T follicular helper cell (primary cell): ENCODE measurements at places on chromosomes 11 and 22.

- DNase-seq = no peak
Measured at GRCh38 chr22:25697181-25697664, 44.8 kb upstream of the MYO18B start.

GRCh38 chr11:21268036-21268435, 598.6 kb downstream of the NELL1 start:
- no peak for DNase-seq

DNA sequence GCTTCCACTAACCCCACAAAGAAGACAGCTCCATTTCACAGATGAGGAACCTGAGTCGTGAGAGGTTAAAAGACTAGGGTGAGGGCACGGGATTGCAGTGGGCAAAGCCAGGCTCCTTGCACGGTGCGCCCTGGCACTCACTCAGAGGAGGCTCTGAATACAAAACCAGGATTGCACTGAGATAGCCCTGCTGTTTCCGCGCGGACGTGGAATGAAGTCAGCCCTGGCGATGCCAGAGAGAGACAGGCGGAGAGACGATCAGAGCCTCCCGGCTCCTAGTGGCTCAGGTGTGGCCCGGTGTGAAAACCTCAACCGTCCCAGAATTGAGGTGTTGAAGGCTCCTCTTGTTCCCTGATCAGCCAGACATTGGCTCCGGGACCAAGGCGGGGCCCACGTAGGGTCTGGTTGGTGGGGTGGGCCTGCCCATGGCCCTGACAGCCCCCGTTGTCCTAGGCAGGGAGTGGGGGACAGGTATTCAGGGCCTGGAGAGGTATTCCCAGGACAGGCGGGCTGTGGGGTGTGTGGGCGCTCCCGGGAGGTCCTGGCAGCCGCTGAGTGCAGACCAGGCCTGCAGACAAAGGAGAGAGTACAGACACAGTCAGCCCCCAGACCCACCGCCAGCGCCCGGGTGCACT, 43.1 kb upstream of the LINC01488 start:
- DNase-seq = no peak

- no peak for DNase-seq
Measured at GRCh38 chr11:76598426-76598839, 72.1 kb downstream of the LRRC32 start.

DNA sequence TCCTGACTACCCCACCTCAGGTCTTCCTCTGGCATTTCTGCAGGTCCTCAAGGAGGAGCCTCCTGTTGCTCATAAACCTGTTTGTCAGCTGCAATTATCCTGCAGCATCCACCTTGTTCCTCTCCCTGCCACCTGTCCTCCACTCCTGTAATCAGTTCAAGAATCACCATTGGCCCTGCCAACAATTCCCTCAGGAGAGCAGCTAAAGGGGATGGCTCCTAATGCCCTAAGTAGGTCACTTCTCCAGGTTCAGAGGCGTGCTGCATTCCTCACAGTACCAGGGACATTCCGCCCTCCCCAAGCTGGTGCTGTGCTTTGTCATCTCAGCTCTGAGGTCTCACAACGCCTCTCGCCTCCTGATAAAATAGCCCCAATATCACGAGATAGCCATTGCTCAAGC, 2.1 kb downstream of the CLDN25 start:
- no peak for DNase-seq

- no peak for DNase-seq
Measured at GRCh38 chr11:2135018-2135569, 4.1 kb downstream of the IGF2 start.

GRCh38 chr11:33953289-33953688, 61.4 kb upstream of the LMO2 start:
- DNase-seq = no peak

DNA sequence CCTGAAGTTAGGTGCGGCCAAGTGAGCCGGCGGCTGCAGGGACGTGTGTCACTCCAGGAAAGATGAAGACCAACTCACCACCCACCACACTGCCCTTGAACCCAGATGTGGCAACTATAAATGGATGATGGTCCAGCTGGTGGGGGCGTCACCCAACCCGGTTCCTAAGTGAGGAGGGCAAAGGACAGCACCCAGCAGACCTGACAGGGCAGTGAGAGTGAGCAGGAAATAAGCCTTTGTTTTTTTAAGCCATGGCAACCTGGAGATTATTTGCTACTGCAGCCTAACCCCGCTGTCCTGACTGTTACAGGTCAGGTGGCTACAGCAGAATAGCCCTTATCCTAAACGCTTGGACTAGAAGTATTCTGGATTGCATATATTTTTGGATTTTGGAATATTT, 228.9 kb downstream of the CTTN start:
- no peak for DNase-seq

- DNase-seq = no peak
Measured at GRCh38 chr11:14645985-14646900, 2.6 kb downstream of the PDE3B start.

DNA sequence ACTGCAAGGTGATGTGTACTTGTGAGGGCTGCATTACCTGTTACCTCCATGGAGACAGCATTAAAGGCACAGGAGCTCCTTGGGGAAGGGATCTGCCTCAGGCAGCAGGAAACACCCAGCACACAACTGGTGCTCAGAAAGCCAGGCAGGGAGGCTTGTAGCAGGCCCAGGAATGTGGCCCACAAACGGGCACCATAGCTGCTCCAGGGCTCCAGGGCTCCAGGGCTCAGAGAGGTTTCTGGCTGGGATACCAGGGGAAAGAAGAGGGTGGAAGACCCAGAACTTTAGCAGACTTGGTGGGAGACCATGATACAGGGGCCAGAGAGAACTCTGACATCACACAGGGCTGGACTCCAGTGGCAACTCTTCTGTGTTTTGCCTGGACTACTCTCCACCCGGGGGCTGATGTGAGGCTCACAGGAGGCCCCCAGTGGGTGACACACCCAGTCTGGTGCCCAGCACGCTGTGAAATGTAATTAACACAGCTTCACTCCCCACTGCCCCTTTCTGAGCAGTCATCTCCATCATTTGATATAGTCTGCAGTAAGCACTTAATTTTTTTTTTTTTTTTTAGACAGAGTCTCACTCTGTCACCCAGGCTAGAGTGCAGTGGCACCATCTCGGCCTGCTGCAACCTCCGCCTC, 14.7 kb upstream of the SULT4A1 start:
- DNase-seq = no peak

- no peak for DNase-seq
Measured at GRCh38 chr11:127338380-127339259, 338.1 kb upstream of the KIRREL3 start.

GRCh38 chr11:46564459-46564858, 29.4 kb downstream of the AMBRA1 start:
- no peak for DNase-seq

DNA sequence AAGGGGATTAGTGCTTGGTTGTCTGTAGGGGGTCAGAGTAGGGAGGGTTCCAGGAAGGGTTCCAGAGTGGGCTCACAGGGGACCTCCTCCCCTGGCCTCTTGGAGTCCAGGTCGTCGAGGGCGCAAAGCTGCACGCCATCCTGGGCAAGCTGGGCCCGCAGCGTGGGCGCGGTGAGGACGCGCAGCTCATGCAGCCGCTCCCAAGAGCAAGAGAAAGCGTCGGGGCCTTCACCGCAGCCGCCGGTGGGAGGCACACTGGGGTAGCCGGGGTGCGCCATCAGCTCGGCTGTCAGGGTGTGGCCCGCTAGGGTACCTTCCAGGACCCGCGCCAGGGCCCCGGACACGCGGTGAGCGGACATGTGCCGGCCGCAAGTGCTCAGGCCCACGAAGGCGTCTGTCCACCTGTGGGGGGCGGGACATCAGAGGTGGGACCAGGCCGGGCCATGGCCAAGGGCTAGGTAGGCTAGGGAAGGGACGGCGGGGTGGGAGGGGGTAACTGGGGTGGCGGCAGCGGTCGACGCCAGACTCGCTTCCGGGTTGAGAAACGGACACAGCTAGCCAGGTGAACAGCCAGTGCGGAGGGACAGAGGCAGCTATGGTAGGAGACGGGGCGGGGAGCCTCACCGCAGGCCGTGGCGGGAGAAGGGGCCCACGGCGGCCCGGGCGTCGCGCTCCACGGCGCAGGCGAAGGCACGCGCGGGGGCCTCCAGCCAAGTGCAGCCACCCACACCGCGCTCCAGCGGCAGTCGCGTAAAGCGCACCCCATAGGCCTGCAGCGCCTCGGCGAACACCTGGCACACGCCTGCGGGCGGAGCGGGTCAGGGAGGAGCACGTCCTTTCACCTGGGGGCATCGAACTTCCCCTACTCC, 1.2 kb downstream of the YDJC start:
- DNase-seq = no peak

DNA sequence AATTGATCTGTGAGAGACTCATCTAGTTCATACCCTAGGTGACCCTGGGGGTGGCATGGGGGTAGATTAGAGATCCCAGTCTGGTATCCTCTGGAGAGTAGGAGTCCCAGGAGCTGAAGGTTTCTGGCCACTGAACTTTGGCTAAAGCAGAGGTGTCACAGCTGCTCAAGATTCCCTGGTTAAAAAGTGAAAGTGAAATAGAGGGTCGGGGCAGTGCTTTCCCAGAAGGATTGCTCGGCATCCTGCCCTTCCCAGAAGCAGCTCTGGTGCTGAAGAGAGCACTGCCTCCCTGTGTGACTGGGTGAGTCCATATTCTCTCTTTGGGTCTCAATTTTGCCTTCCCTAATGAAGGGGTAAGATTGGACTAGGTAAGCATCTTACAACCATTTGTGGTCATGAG, 653 bp downstream of the IL18BP start:
- no peak for DNase-seq

GRCh38 chr22:47392729-47393128, 630.3 kb downstream of the TBC1D22A start:
- DNase-seq = no peak

GRCh38 chr11:114562166-114562916, 2.7 kb upstream of the NXPE1 start:
- DNase-seq = no peak

DNA sequence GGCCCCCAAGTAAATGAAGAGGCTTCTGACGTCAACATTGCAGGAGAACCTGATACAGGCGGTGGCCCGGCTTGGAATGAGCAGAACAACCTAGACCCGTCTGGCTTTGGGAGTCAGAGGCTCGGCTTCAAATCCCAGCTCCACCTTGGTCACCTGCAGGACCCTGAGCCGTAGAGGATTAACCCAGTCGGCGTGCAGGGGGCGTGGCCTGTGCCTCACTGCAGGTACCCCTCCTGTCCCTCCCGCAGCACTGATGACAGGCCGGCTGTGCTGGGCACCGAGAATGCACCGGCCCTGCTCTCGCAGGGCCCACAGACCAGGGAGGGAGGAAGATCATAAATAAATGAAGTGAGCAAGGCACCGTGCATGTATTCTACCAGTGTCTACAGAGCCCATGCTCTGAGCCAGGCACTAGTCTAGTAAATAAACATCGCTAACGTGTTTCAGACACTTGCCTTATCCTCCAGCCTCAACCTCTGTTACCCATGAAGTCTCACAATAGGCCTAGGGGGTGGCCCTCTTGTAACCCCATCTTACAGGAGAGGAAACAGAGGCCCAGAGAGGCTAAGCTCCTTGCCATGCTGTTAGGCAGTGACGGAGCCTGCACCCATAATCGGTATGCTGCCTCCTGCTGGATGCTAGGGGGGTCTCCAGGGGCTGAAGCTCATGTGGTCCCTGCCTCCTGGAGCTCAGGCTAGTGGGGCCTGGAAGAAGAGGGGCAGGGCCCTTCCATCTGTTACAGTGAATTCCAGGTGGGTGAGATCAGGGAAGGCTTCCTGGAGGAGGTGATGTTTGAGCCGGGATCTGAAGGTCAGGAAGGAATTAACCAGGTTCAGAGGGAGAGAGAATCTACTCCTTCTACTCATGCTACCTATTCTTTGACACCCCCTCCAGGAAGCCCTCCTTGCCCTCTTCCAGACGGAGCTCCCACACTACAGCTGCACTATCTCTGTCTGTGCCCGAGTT, 53.4 kb downstream of the RTL6 start:
- DNase-seq = no peak

DNA sequence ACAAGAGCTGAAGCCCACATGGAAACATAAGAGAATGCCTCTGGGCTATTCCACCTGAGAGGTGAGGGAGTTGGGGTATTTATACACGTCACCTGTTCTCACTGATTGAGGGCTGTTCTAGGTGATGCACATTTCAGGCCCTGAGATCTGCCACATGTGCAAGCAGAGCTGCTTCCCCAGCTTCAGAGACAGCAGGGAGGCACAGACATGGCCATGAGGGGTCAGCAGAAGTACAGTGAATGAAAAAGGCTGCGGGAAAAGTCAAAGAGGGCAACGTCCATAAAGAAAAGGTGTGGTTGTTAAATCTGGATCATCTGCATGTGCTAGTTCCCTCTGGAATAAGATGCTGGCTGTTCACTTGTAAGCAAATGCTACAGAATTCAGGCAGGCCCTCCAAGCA, 75.4 kb downstream of the GAB4 start:
- DNase-seq = no peak

DNA sequence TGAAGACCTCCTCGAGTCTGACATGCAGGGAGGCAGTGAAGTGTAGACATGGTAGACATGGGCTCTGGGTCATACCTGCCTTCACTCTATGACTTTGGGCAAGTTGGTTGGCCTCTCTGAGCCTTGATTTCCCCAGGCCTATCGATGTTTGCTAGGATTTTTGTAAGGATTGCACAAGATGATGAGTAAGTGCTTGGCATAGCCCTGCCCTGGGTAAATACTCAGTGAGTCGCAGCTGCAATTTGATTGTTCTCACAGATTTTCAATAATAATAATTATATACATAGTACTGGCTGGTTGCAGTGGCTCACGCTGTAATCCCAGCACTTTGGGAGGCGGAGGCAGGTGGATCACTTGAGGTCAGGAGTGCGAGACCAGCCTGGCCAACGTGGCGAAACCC, 18.1 kb downstream of the MCM5 start:
- no peak for DNase-seq

GRCh38 chr11:130798280-130798679, 118.0 kb downstream of the SNX19 start:
- DNase-seq = no peak

DNA sequence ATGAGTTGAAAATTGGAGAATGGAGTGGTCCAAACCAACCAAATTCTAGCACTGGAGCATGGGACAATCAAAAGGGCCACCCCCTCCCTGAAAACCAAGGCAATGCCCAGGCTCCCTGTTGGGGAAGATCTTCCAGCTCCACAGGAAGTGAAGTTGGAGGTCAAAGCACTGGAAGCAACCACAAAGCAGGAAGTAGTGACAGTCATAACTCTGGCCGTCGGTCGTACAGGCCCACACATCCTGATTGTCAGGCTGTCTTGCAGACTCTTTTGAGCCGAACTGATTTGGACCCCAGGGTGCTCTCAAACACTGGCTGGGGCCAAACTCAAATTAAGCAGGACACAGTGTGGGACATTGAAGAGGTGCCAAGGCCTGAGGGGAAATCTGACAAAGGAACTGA, 80.5 kb upstream of the ADSL start:
- no peak for DNase-seq
